NCI-H524 treated with DMSO at 0.1 percent for 48 hours (cell line): ENCODE measurements at places on chromosomes 4 and X.

GRCh38 chr4:75904076-75904475 is 1.8 kb upstream of the PPEF2 start:
- no peak for DNase-seq

DNA sequence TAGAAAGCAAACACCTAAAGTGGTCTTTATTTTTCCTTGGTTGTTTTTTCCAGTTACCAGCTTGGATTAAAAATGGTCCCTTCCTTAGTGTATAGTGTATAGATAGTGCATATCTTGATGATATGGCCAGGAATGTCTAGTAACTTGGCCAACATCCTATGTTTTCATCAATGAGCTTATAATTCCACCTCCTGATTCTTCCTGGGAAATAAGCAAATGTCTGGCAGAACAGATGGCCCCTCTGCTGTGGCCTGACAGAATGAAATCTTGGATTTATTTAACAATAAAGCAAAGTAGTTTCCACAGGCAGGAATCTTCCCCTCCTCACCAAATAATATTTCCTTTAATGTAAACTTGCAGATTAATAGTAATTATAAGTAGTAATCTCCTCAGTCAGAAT is 6.1 kb downstream of the SCARB2 start:
- no peak for DNase-seq

DNA sequence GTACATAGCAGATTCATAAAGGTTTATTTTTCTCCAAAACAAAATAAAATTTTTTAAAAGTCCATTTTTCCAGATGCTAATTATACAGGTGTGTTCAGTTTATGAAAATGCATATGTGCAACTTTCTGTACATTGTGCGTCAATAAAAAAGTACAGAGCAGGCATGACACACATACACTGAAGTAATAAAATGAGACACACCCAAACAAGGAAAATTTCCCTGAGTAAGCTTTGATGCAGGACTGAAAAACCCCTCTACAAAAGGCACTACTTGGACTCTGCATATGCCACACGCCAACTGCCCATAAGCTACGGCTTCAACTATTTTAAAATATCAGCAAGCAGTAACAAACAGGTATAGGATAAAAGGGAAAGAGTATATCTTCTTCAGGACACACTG is 13.8 kb downstream of the ARAP2 start:
- no peak for DNase-seq

- no peak for DNase-seq
These were observed 118.5 kb downstream of the BTC start for GRCh38 chr4:74675673-74676279.

GRCh38 chrX:49172280-49172780 is 632 bp downstream of the PLP2 start:
- DNase-seq: no peak

- no peak for DNase-seq
These were observed 278.9 kb upstream of the FTHL17 start for GRCh38 chrX:31350808-31351074.
